ENCODE measurements at places on chromosomes 11 and 22.

DNA sequence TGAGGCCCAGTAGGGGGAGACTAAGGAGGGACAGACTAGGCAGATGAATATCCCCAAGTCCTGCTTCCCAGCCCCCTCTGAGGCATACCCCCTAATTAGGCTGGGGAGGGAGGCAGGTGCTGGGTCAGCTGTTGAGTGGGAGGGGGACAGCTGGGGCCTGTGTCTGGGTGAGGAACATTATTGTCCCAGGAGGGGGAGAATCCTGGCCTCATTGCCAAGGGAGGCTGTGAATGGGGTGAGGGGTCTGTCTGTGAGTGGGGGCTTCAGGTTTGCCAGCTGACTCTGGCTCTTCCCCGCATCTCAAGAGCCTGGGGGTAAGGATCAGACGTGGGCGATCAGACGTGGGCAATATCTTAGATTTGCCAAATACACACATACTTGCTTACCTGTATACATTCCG, 2.1 kb downstream of the INPPL1 start:
- DNase-seq = no peak

DNA sequence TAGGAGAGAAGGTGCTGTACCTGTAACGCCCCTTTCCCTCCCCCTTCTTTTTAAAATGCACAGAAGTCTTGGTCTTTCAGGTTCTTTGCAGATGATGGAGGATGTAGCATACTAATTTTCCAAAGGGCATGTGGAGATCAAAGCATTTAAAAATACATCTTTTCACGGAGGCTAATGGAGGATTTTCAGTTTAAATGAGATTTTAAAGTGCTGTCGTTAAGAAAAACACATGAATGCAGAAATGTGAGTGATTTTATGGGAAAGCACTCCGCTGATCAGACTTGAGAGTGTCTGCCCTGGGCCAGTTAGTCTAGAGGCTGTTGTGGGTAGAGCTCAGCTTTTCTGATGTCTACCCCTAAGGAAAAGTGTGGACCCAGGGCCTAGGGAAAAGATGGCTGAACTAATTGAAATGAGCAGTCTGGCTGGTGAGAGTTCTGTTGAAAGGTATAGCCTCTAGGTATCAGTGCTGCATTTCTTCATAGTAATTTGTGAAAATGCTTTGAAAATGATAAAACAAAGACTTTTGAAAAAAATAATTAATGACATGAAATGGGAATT, 2.5 kb downstream of the AMOTL1 start:
- no peak for DNase-seq

DNA sequence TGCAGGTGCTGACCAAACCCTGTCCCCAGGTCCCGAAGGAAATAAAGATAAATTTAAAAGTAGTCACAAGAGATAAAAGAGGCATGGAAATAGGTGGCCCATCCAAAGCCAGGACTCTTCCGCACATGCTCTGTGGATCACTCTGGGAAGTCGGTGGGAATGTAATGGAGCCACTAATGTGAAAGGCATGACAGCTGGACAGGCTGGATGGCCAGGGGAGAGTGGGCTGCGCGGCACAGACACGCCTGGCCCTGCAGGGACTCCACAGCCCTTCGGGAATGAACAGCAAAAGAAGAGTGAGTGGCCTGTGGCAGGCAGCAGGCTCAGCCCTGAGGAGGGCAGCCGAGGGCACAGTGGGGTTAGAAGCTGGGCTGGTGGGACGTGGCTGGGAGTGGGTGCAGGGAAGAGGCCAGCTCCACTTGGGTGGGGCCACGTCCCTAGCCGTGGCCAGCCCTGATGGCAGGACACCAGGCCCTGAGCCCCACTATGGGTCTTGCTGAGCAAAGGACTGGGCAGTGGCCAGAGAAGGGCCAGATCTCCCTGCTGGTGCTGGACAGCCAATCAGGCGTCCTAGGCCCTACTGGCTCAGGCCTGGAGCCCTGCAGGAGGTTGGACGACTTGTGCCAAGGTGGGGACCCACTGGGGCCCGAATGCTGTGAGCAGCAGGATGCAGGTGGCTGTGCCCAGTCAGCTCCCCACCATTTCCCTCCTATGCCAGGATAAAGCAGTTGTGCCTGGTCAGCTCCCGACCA, 31.3 kb upstream of the GNB1L start:
- no peak for DNase-seq

- DNase-seq = no peak
These were observed 27.7 kb upstream of the SHANK2 start for GRCh38 chr11:71279916-71280645.

DNA sequence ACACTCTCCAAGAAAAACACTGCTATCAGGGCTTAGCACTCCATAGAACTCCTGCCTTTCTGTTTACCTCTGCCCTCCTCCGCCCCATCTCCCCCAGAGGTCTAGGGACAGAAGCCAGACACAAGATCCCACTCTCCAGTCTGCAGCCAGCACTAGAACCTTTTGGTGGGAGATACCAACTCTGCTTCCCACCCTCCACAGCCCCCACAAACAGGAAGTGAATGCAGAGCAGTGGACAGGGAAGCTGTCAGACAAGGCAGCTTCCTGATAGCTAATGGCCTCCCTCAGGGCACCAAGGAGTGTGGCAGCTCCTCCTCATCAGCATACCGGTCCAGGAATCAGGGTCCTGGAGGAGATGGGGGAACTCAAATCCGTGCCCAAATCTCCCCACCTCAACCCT, 5.1 kb downstream of the SCN4B start:
- DNase-seq = no peak

Measured in SW 1271 (cell line).